ENCODE measurements at places on chromosomes 2 and 18.

DNA sequence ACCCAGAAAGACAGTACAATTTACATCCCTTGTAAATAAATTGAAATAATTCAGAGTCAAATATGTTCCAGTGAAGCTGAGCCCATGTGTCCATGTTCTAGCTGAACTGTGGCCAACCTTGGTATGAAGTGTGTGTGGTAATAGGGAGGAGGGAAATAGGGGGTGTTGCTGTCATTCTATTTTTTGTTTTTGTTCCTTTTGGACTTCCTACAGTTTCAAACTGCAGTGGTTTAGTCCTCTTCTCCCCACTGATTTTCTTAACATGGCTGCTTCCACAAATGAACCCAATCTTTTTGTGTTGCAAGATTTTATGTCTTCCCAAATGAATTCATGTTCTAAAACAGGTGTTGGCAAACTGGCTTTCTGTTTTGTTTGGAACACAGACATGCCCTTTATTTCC is 156.9 kb downstream of the CCBE1 start:
- DNase-seq, result no peak

DNA sequence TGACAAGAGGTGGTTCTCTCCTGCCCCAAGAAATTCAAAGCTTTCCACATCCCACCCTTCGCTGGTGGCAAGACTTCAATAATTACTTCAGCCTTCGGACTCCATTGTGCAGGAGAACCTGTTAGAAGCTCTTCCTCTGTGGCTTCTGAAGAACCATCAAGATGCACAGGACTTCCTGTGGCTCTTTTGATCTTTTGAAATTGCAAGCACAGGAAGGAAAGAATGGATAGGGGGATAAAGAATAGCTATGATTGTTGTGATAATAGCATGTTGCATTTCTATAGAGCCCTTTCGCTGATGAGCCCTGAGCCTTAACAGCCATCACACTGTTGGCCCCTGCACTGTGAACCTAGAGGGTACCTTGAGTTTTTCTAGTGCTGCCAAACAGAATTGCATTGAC is 7.4 kb downstream of the EPAS1 start:
- no peak for DNase-seq

- DNase-seq, result no peak
Measured at GRCh38 chr2:197184959-197185586, 125.5 kb downstream of the ANKRD44 start.

GRCh38 chr2:57758686-57759085 is 287.9 kb upstream of the VRK2 start:
- DNase-seq, result no peak

DNA sequence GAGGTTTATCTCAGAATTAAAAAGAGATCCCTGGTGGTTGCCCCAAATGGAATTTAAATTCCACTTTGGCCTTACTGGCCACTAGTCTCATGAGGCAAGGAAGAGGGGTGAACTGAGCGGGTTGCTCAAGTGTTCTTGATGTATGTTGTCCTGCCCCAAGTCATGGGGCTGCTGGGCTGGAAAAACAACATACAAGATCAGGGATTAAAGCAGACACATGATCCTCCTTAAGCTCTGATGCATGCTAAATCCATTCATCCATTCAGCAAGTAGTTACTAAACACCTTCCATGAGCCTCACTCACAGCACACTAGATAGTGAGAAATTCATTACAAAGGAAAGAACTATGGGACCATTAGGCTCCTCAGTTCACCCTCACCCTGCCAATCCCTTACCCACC is 196.3 kb downstream of the MREG start:
- DNase-seq, result no peak

DNA sequence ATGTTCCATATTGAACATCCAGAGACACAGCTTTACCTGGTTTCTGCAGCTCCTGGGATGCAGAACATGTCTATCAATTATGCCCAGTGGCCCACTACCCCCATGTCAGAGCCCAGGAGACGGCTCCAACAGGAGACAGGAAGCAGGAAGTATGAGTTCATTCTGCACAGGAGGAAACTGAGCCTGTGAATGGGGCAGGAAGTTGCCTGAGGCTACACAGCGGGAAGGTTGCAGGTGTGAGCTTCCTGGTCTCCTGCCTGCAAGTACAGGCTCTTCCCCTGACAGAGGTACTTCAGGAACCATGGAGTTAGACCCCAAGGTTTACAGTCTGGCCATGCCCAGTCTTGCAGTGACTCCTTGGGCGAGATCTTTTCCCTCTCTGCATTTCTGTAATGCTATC is 2.8 kb upstream of the BOK start:
- DNase-seq, result peak; percentile 31

DNA sequence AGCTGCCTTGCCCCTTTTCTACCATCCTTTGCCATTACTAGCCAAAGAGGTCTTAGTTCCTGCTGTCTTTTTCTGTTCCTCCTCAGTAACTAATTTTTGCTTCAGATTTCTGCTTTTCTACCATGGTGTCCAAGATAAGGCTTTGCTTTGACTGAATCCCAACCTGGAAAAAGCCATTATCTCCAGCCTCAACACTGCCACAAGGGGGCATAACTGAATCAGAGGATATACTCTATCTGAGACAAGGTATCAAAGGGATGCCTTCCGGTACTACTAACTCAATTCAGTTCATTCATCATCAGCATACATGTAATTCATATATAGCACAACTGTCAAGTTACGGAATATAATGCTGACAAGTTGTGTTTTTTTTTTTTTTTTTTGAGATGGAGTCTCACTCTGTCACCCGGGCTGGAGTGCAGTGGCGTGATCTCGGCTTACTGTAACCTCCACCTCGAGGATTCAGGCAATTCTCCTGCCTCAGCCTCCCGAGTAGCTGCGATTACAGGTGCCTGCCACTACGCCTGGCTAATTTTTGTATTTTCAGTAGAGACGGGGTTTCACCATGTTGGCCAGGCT is 11.4 kb downstream of the OSGEPL1 start:
- DNase-seq, result peak; percentile 1

GRCh38 chr2:182952741-182953450 is 85.4 kb downstream of the NCKAP1 start:
- no peak for DNase-seq
